Activated CD4-positive, alpha-beta T cell treated with anti-CD3 and anti-CD28 coated beads, Interleukin-2, amount 50 U/mL, for 24 hours (primary cell): ENCODE measurements at places on chromosomes 4 and X.

DNA sequence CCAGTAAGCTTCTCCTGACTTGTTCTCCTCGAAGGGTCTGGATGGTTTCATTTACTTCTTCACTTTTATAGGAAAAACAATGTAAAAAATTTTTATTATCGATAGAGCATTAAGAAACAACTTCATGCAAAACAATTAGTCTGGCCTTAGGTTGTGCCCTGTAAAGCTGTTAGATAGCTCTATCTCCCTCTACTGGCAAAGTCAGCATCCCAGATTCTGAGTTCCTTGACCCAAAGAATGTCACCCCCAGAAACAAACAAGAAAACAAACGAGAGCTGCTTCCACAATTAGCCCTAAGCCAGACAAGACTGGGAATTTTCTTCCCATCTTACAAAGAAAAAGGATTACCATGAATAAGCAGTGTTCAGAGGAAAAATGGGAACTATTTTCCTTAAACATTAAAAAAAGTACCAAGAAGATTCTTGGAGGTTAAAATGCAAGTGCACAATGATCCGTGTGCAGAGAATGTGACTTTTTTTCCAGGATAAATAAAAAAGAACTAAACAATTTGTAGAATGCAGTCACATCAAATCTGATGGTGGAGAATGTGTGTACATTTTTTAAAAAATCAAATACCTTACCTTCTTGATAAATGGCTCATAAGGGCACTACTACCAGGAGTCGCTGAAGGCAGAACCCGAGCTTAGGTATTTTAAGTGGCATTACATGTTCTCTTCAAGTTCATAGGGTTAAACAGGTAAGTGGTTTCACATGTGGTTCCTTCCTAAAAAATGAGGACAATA, 293.2 kb downstream of the FBXO8 start:
- DNase-seq, result no peak

- no peak for DNase-seq
Measured at GRCh38 chr4:138226351-138226750, 15.8 kb downstream of the SLC7A11 start.

- no peak for DNase-seq
Measured at GRCh38 chr4:56127716-56128115, 179.0 kb downstream of the CEP135 start.

DNA sequence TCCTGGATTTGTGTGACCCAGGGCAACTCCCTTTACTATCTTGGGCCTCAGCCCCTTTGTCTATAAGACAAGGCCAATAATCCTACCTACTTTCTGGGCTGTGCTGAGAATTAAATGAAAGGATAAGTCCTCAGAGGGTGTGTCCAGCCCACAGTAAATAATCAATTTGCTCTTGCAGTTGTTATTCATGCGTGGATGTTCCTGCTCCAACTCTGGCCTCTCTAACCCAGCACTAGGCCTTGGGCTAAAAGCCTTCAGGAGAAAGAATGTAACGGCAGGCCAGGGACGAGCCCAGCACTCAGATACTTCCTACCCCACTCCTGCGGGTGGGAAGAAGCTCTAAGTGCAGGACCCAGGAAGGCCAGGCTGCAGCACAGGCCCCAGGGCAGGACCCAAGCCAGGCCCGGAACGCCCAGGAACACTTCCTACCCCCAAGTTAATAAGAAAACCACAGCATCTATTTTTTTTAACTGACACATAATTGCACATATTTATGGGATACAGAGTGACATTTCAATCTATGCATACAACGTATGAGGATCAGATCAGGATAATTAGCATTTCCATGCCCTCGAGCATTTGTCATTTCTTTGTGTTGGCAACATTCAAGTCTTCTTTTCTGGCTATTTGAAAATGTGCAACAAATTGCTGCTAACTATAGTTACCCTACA, 179.6 kb upstream of the RBPJ start:
- DNase-seq, result no peak

DNA sequence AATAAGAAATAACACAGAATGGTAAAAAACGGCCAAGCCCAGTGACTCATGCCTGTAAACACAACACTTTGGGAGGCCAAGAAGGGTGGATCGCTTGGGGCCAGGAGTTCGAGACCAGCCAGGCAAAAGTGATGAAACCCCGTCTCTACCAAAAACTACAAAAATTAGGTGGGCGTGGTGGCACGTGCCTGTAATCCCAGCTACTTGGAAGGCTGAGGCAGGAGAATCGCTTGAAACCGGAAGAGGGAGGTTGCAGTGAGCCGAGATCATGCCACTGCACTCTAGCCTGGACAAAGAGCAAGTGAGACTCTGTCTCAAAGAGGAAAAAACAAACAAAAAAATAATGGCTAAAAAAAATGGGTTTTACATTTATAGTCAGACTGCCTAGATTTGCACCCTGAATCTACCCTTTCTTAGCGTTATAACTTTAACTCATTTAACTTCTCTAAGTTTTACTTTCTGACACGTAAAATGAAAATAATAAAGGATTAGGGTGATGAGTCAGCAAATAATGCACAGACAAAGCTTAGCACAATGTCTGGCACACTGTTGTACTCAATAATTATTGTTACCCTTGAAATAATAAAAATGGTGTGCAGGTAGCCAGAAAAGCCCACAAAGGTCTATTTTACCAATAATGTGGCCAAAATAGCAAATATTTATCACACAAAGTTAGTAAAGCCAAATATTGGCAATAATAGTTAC, 55.0 kb downstream of the ATP11C start:
- no peak for DNase-seq

DNA sequence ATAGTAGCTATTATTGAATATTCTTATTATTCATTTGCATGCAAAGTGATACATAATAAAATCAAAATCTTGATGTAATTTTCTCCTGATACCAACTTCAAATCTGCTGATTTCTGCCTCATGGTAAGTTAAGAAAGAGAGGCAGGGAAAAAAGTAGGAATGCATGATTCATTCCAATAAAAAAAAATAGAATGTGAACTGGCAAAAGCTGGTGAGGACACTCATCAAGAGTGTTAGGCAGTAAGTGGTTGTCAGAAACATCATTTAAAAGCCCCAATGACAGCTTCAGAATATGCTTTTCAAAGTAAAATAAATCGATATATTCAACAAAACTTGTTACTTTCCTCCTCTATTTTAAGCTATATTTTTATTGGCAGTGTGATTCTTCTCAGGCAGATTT, 979.1 kb downstream of the TECRL start:
- no peak for DNase-seq
